ENCODE measurements at places on chromosomes 2 and 18.

DNA sequence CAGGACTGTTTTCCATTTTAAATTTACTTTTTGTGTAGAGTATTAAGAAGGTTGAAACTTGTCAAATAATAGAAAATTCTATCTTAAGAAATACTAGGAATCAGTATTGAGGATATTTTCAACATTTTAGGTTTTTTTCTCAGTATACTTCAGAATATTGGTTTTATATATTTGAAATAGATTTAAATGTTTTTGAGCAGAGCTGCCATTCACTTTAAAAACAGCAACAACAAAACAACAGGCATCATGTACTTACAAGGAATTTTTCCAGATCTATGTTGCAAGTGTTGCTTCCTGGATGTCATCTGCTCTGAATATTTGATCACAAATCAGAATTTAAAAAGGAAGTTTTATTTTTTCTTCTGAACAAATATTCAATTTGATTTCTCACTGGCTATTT, 84.4 kb downstream of the DCDC2C start:
- DNase-seq: no peak

GRCh38 chr2:71882949-71883472, 264.7 kb downstream of the CYP26B1 start:
- DNase-seq: no peak

- no peak for DNase-seq
Measured at GRCh38 chr2:176270100-176270750, 983 bp downstream of the MTX2 start.

DNA sequence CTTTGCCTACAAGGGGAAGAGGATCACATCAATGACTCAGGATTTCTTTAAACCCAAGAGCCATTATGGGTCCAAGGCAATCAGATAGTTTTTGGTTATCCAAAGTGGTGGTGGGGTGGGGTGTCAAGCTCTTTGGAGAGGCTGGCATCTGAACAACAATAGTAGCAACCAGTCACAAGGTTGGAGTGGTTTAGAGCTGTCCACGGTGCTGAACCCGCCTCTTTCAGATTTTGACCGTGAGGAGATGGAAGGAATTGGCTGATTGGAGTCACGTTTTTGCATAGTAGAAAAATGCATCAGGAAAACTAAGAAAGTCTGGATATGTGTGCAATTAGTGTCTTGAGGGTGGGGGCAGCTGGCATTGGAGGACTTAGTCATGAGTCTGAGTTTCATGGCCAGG, 159.9 kb downstream of the LOXHD1 start:
- no peak for DNase-seq

DNA sequence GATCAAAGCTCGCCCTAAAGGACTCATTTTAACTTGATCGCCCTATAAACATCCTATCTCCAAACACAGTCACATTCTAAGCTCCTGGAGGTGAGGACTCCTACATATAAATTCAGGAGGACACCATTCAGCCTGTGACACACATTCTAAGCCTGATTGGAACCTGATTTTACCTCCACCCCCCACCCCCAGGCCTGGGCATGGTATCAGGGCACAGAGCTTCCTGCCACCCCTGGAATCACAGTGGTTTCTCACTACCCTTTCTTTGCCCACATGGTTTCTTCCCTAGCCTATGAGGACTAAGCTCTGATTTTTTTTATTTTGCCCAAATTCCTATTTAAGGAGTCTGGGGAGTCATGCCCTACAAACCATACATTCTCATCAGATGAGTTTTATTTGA, 428.1 kb upstream of the ID2 start:
- DNase-seq: no peak

- DNase-seq: no peak
Measured at GRCh38 chr2:170298861-170299429, 121.0 kb downstream of the MYO3B start.

- DNase-seq: no peak
Measured at GRCh38 chr2:25955869-25956535, 26.3 kb downstream of the KIF3C start.

DNA sequence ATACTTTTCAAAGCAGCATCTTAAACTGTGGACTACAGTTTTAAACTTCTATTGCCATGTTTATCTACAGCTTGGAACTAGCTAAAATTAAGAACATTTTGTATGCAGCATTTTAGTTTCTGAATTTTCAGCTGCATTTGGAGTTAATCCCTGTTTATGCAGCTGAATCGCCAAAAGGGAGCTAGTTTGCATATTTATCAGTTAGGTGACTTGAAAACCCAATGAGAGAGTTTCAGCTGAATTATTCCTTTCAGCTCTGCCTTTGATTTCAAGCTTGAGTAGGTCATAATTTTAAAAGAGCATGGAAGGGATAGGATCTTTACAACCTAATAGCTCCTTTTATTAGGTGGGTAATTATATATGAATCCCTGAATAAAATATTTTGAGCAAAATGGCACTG, 692.6 kb downstream of the MBD2 start:
- no peak for DNase-seq

GRCh38 chr2:74789271-74789670, 44.7 kb upstream of the HK2 start:
- no peak for DNase-seq

GRCh38 chr18:12441475-12442034, 33.8 kb downstream of the PRELID3A start:
- DNase-seq: no peak

DNA sequence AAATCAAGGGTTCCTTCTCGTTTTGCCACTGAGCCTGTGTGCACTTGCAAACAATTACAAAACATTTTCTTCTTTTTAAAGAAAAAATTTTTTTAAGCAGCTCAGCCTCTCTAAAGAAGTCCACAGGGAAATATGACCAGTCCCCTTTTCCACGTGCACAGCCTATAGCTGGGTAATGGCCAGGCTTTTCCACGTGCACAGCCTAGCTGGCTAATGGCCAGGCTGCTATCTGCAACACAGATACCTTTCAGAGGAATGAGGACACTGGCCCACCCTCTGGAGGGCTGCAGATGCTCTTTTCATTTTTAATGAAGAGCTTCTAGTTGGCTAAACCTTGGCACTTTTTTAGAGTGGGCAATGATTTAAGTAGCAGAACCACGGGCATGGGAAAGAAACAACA, 46.3 kb downstream of the ASB18 start:
- DNase-seq: no peak

DNA sequence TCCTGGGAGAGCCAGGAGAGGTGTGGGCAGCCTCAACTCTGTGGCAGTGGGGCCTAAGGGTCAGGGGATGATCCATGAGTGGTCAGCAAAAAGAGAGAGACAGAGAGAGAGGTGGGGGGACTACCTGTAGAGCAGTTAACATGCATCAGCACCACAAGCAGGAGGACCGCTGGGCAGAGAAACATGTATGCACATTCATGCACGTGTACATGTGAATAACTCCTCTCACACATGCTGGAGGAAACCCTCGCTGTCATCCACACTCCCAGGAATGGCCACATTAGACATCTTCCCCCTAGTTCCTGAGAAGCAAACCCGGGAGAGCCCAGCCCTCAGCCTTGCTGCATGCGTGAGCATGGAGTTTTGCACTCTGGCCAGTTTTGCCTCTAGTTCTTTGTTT, 166.1 kb downstream of the SMAD7 start:
- no peak for DNase-seq

DNA sequence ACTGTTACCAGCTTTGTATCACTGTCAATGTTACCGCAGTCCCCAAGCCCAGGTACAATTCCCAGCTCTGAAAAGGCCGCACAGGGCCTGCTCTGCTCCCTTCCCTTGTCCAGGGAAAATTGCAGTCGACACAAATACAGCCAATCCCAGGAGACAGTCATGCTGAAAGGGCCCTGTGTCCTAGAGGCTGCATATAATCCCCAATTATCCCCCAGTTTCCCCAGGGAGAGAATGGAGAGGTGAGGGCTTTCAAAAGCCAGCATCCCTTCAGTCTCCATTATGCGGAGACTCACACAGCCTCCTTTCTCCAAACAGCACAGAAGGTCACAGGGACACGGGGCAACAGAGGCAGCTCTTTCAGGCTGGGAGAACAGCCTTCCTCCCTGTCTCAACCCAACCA, 17.1 kb upstream of the CTIF start:
- no peak for DNase-seq

- DNase-seq: no peak
Measured at GRCh38 chr2:217392930-217393584, 533.2 kb upstream of the TNP1 start.

- DNase-seq: no peak
Measured at GRCh38 chr2:112762276-112762675, 2.1 kb downstream of the CKAP2L start.

GRCh38 chr2:180033993-180034894, 27.1 kb upstream of the CWC22 start:
- DNase-seq: no peak

GRCh38 chr2:37766106-37766505, 94.7 kb upstream of the CDC42EP3 start:
- no peak for DNase-seq

- no peak for DNase-seq
Measured at GRCh38 chr2:199113111-199113510, 344.6 kb downstream of the SATB2 start.

GRCh38 chr2:202017940-202018339, 15.7 kb upstream of the FZD7 start:
- DNase-seq: no peak

DNA sequence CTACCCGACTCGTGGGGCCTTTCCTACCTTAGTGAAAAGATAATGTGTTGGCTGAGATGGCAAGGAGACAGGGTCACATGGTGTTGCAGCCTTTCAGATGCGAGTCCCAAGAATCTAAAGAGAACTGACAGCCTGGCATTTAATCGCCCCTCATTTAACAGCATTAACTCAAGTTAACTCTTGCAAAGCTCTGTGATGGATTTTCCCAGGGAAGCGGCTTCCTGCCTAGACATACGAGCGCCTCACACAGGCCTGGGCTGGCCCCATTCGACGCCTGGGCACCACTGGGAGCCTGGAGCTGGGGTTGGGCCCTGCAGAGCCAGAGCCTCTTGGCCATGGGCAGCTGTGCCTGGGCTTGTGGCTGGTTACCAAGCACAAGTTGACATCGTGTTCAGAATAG, 140.8 kb downstream of the SEPTIN10 start:
- no peak for DNase-seq

- DNase-seq: no peak
Measured at GRCh38 chr2:15667809-15668556, 76.3 kb downstream of the DDX1 start.

DNA sequence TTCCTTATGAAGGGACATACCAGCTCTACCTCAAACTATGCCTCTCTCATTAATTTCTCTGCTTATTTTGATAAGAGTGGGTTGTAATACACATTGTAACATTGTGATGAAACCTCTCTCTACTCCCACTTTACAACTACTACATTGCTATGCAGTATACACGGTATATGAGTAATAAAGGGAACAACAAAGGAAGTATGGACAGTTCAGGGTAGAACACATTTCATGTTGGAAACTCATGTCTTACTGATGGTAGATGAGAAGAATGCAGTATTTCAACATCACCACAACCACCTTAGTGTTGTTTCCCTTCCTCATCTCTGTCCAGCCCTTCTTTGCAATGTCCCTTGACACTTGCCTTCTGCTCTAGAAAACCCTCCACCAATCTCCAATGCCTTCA, 515.9 kb upstream of the CELF4 start:
- no peak for DNase-seq

DNA sequence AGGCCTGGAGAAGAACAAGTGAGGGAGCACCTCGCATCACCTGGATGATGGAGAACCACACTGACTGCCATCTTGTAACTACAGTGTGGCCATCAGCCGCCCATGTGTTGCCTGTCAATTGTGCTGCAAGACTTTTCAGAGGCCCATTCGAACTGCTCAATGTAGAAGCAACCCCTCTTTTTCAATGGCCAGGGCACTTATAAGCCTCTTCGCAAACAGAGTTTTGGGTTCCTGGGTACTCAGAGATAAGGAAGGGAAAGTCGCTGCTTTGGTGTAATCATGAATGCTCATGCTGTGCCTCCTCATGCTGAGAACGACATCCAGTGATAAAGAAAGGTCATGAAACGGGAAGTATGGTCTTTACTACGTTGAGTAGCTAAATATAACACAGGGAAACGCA, 143.9 kb upstream of the SLC39A10 start:
- no peak for DNase-seq
